ENCODE measurements at places on chromosomes 4 and X.

GRCh38 chrX:12978205-12979025 is 3.5 kb downstream of the TMSB4X start:
- DNase-seq, result peak; percentile 90

DNA sequence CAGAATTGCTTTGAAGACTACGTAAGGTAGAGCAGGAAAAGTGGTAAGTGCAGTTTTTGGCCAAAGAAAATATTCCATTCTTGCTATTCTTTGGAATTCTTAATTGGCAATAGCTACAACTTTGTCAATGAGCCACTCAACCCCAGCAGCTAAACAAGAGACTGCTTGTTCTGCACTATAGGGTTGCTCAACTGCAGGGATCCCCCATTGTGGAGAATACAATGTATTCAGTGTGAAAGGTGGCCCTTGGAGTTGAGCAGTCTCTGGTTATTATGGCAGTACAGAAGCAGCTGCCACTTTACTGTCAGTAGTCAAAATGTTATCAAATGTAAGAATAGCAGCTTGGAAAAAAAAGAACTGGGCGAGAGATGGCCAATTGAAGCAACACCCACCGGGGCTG is 808.7 kb downstream of the CENPC start:
- no peak for DNase-seq

DNA sequence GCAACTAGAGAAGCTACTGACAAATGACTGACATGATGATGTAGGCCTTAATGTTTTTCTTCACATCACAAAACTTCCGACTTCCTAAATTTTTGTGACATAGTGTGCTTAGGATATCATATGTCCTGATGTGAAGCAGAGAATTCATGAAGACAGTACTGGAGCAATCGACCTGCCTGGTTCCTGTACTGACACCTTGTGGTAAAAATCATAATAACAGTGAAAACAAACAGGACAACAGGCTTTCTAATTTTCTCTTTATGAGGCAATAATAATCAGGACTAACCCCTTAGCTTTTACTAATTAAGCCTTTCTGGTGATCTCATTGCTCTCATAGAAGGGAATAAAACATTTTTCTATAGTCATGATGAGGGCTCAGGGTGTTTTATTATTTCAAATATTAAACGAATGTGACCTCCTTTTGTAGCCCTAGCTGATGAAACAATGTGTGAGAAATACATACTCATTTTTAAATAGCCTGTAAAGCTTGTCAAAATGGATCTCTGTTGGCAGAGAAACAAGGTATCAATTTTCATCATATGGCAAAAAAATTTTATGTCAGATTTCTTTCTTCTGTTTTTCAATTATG is 158.4 kb downstream of the TENT5D start:
- peak; percentile 38 for DNase-seq

GRCh38 chr4:77264826-77265225 is 107.8 kb downstream of the CCNG2 start:
- no peak for DNase-seq

GRCh38 chrX:105821471-105822121 is 743 bp upstream of the NRK start:
- DNase-seq, result no peak

Data from activated CD4-positive, alpha-beta T cell treated with anti-CD3 and anti-CD28 coated beads, Interleukin-10, Interleukin-2, amounts not matched to agents 100 ng/mL and 50 ng/mL, durations not matched to agents 16 hours and 8 hours (primary cell).